Smooth muscle cell of the umbilical artery (primary cell): ENCODE measurements at places on chromosomes 5 and 9. TPM values are rescaled to one million over a fixed set of nuclear protein-coding genes. Genes with fewer than 3 reads are reported as not detected.

Gene PCDHGA6
- 3.2 and 4.2 TPM in 2 replicates for total RNA-seq

Gene PCDHB4
- under 0.01 and 0.09 TPM in 2 replicates for total RNA-seq

Gene PWWP2A
- 22.0 and 34.5 TPM in 2 replicates for total RNA-seq

Gene IFNA14
- total RNA-seq, result not detected in 2 replicates

Gene RALGDS
- total RNA-seq, result 24.9 and 40.5 TPM in 2 replicates

Gene GDNF
- total RNA-seq, result 1.2 and 2.8 TPM in 2 replicates

Gene ERCC8
- total RNA-seq, result 32.8 and 33.3 TPM in 2 replicates

Gene PRRC2B
- total RNA-seq, result 53.7 and 153 TPM in 2 replicates

Gene SHC3
- 63.2 and 79.2 TPM in 2 replicates for total RNA-seq

Gene ADAMTS16
- total RNA-seq, result 3.9 and 10.7 TPM in 2 replicates

Gene PDE6A
- not detected in 2 replicates for total RNA-seq

Gene PCDHGB1
- total RNA-seq, result 3.3 TPM in 2 replicates

Gene INSL6
- not detected in 2 replicates for total RNA-seq
